Esophagus squamous epithelium (tissue), 5 donors: ENCODE measurements at places on chromosomes 7 and 10.

- no peak for DNase-seq
Measured at GRCh38 chr10:70602665-70603448, at the start of gene PRF1. Gene PRF1 (minus strand): TSS chr10:70602741. CDS start chr10:70600902, 1,839 bp downstream.

DNA sequence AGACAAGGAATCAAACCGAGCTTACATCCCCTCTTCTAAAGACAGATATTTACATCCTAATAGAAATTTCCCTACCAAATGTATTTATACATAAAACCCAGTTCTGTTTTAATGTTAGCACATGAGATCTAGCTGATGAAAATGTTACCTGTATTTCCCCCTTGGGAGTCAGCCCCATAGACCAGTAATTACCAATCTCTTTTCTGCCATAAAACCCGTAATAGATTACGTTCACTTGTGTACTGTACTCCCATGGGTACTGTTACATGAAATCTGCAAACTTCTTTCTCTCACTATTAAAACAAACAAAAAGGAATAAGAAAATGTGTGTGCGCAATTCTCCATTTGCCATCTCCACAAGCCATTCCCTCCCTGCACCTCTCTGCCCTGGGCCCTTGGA lies 450.9 kb downstream of the CALN1 start:
- no peak for DNase-seq

- no peak for DNase-seq
Measured at GRCh38 chr7:105776068-105776790, 100.2 kb downstream of the ATXN7L1 start.

DNA sequence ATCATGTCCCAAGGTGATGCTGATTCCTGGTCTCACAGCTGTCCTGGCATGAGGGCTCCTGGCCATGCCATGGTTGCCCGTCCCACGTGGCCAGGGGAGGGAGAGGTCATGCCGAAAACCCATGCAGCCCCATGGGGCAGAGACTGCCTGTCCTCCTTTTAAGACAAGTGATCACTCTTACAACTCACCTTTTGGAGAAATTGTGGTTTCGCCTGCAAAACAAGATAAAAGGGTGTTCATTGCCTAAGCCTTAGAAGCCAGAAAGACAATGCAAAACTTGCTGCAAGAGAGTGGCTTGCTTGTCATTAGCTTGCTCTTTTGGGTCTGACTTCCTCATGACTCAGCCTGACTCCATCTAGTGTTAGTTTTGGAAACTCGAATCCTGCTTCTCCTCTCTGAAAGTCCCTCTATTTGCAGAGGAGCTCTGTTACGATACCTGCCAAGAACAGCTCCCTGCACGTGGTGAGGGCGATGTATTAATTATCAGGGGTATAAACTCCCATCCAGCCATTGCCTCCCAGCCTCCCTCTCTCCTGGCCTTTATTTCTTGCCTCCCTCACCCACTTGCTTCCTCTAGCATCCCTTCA lies 26.7 kb downstream of the TMEM273 start:
- no peak for DNase-seq

DNA sequence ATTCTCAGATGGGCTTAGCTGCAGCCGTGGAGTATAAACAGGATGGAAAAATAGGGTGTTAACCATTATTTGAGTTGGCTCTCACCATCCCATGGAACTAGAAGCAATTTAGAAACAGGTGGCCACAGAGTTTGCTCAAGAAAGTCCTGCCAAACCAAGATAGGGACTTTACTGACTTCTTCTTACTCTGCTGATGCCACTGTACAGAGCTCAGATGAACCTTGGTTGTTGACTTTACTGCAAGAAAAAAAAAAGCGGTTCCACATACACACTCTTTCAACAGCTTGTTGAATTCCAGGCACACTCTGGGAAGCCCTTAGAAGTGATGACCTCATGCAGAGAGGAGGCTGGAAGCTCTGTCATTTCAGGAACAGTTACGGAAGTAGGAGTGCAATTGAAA lies 753.4 kb downstream of the NRG3 start:
- no peak for DNase-seq

- no peak for DNase-seq
Measured at GRCh38 chr7:158789842-158790241, 39.5 kb downstream of the ESYT2 start.

DNA sequence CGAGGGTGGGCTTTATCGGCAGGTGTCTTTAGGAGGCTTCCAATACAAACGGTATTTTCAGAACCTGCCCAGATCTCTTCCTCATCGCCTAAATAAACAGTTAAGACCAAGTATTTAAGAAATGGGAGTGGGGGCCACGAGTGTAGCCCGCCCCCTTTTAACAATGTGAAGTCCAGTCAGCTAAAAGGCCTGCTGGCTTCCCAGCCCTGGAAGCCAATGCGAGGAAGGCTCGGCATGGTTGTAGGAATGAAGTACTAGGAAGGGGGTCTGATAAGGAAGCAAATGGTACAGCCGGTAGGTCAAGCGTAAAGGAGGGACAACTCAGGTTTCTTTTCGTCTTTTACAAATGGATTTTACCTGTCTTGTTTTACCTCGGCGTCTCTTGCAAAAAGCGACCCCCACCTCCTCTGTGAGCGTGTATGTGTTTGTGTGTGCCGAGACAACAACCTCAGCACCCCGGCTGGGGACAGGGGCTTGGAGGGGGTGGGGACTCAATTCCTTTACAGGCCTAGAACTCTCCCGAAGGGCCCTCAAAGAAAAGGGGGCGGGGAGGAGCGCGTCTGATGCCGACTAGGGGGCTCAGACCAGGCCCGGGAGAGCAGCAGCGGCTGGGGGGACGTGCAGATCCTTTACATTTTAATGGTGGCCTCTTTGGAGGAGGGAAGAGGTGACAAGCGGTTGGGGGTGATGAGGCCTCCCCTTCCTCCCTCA lies 147.6 kb downstream of the GPR85 start:
- DNase-seq = no peak
